A172 (cell line): ENCODE measurements at places on chromosomes 2 and 18. TPM values are rescaled to one million over a fixed set of nuclear protein-coding genes. Genes with fewer than 3 reads are reported as not detected.

DNA sequence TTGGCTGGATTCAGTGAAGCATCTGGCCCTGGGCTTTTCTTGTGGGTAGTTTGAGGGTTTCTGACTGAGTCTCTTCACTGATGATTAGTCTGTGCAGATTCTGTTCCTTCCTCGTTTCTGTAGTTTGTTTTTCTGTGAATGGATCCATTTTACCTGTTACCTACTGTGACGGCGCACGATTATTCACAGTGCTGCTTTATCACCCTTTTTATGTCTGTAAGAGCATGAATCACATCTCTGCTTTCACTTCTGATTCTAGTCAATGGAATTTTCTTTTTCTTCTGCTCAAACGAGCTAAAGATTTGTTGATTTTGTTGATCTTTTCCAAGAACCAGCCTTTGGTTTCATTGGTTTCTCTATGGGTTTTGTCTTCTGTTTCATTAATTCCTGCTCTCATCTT lies 60.8 kb downstream of the SLC66A2 start:
- DNase-seq: no peak

DNA sequence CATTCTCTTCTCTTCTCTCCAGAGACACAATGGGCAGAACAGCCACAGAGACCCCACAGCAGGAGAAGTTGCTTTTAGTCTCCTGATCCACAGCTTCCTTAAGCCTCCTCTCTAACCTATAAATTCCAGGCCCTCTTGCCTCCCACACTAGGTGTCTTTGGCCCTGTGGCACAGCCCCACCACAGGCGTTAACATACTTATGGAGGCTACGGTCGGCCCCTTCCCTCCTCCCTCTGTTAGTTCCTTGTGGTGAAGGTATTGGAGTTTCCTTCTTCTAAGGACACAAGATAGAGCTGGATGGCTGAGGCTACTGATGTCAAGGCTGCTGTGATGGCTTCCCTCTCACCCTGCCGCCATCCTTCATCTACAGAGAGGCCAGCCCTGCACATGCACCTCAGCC lies 123.5 kb upstream of the ACAA2 start:
- DNase-seq: no peak

DNA sequence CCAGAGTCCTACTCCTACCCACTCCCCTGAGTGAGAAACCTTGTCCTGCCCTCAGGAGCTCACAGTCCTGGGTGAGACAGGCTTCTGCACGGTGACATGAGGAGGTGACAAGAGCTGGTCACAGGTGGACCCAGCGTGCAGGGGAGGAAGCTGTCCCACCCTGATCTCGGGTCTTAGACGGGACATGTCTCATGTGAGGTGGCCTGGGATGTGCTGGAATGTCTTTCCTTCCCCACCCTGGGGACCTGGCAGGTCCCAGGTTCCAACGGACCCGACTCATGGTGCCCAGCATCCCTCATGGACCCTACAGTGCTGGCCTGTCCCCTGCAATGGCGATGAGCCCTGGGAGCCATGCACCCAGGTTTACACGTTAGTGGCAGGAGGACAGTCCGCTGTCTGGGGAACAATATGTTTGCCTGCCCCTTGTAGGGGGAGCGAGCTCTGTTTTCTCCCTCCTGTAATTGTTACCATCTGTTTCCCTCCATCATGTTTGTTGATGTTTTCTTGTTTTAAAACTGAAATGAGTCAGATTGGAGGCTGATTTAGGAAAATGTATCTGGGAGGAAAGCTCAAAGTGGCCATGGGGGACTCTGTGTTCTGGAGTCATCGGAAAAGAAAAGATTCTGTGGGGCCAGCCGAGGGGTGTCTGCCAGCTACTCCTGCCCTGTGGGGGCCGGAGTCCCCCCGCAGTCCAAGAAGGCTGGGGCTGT lies 238.1 kb downstream of the KLHL29 start:
- no peak for DNase-seq

- DNase-seq: no peak
Observed at GRCh38 chr2:188324067-188324466, 32.4 kb downstream of the GULP1 start.

GRCh38 chr2:134250840-134251461 lies 2.9 kb upstream of the MGAT5 start:
- no peak for DNase-seq

GPR45 gene
- not detected in 2 replicates for total RNA-seq

DCDC2C gene
- total RNA-seq: not detected in 2 replicates
